ENCODE measurements at places on chromosomes 2 and 18.

- no peak for DNase-seq
Measured at GRCh38 chr18:33957707-33958106, 267.0 kb downstream of the NOL4 start.

- DNase-seq: peak; percentile 11
Measured at GRCh38 chr2:26740890-26741302, 23.2 kb upstream of the SLC35F6 start.

- DNase-seq: no peak
Measured at GRCh38 chr18:51028201-51028805, 1.7 kb upstream of the SMAD4 start.

GRCh38 chr2:9230051-9230802 lies 23.6 kb downstream of the ASAP2 start:
- DNase-seq: no peak

DNA sequence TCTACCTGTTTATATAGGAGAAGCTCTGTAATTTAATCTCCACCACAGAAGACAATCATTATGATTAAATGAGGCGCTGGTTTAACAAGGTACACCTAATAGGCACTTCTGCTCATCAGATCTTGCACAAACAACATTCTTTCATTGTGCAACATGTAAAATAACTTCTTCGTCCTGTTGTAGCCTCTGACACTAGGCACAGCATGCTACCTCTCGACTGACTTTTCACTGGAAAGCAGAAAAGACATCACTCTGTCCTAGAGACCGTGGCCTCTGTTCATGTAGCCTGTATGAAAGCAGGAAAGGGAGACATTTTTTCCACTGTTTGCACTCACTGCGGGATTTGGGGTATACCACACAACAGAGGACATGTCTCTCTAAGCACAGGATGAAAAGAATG lies 316.5 kb downstream of the IRS1 start:
- DNase-seq: no peak

GRCh38 chr2:217074576-217075255 lies 214.9 kb upstream of the TNP1 start:
- DNase-seq: no peak

GRCh38 chr2:45925026-45925425 lies 273.6 kb downstream of the PRKCE start:
- DNase-seq: no peak

DNA sequence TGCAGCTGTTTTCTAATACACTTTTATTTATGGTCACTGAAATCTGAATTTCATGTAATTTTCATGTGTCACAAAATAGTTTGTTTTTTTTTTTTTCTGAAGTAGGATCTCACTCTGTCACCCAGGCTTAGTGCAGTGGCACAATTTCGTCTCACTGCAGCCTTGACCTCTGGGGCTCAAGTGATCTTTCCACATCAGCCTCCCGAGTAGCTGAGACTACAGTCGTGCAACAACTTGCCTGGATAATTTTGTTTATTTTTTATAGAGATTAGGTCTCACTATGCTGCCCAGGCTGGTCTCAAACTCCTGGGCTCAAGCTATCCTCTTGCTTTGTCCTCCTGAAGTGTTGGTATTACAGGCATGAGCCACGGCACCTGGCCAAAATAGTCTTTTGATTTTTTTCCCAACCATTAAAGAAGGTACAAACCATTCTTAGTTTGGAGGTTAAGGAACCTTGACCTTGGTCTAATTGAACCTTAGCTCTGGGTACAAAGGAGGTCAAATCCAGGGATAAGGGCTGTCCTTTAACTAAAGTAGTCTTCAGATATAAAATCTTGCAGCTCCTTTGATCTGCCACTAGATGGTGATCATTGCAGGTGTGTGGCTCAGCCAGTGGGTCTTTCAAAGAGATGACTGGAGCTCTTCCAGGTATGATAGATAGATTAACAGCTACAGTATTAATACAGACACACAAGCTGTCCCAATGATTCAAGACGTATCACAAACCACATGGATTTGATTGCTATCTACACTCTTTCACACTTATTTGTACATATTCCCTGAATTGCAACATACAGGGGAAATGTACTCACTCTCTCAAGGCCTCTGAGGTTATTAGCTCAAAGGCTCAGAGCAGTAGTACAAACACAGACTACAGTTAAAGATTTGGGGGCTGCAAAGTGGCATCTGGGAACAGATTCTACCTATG lies 4.7 kb upstream of the KRCC1 start:
- no peak for DNase-seq

DNA sequence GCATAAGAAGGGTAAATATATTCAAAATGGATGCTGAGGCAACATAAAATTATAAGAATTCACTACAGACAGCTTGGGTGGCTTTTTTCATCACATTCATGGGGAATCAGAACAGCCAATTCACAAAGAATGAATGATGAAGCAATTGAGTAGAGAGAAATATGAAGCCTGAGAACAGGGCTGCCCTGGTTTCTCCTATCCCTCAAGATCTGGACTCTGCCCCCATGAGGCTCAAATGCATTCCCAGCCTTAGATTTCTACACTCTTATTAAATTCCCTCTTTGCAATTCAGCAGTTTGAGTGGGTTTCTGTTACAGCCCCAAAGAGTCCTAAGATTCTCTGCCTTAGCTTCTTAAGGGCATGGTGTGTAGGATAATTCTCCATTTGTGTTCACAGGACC lies 172.5 kb downstream of the MAIP1 start:
- DNase-seq: no peak

DNA sequence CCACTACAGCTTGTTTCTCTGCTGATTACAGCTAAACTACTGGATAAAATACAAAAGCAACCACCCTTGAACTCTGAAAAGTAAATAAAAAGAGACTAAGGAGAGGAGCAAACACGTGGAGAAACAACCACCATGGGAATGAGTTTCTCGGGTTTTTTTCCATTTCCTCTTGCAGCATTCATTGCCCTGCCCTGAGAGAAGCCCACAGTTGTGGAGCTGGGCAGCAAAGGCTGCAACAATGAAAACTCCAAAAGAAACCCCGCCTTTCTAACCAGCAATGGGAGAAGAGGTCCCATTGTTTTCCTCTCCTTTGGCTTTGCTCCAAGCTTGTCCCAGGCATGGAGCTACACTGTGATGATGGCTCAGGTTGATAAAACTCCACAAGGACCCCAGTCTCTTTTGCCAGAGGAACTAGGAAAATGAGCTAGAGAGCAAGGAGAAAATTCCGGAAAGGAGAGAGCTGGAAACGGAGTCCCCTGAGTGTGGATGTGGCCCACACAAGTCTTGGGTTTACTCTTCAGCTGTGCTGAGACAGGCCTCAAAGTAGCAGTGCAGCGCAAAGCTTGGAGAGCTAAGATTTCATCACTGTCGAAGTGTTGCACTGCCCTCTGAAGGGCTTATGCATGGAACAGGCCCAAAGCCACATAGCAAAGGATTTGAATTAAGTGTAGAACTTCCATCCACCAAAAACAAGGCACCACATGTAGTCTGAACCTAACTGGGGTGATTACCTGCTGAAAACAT lies 20.9 kb downstream of the NAPG start:
- DNase-seq: no peak

DNA sequence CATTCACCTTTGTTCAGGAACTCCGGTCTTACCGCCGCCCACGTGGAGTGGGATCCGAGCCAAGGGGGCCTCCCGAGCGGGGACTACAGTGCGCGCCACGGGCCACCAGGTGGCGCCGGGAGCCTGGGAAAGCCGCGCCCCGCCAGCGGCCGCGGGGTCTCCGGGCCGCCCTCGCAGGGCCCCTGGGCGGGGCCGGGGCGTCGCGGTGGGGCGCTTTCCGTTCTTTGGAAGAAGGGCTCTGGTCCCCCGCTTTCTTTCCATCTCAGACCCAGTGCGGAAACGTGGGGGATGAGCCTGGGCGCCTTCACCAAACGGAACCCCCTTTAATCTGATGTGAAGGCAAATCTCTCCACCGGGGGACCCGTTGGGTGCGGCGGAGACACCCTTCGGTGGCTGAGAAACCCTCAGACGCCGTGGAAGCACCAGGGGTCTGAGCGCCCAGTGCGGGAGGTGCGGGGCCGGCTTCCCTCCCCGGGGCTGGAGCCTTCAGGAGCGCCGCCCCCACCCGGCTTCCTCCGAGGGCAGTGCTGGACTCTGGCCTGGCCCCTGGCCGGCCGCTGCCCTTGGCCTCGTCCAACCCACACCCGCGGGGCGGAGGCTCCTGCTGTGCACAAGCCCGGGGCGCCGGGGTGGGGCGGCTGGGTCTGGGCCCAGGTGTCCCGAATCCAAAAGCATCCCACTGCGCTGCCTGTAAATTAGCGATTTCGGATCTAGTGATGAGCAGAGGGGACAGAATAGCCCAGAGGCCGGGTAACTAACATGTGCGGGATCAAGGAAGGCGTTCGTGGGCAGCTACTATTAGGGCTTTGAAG lies 44.6 kb downstream of the GORASP2 start:
- peak; percentile 76 for DNase-seq

GRCh38 chr2:28721601-28722191 lies 29.9 kb upstream of the PPP1CB start:
- no peak for DNase-seq

DNA sequence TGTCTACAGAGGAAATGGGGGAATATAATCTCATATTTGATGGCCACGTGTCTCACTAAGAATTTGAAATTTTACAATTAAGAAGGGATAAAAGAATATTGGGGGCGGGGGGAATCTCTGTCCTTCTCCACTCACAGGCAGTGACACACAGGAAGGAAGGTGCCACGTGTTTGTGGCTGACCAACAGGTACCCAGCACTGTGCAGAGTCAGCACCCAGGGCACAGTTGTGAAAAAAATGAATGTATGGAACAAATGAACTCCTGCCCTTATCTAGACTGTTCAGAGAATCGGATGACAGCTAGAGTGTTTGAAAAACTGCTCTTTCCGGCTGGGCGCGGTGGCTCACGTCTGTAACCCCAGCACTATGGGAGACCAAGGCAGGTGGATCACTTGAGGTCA lies 317.0 kb upstream of the MYT1L start:
- no peak for DNase-seq

DNA sequence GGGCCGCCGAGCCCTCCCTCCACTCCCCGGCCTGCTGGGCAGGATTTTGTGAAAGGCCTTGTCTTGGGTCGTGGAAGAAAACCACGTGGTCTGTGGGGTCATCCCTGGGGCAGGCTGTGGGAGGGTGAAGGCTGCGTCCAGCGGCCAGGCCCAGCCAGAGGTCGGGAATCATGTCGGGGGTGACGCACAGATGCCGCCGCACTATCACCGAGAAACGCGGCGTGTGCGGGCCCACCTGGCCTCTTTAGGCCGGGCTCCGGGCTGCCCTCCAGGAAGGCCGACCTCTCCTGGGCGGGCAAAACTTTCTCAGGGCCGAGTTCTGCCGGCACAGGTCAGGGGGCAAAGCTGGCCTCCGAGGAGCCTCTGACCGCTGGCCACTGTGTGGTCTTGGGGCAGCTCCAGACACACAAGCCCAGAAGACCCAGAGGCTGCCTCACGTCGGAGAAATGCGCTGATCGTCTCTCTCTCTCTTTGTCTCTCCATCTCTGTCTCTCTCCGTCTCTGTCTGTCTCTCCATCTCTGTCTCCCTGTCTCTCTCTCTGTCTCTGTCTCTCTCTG lies 28.4 kb downstream of the NFATC1 start:
- DNase-seq: no peak

DNA sequence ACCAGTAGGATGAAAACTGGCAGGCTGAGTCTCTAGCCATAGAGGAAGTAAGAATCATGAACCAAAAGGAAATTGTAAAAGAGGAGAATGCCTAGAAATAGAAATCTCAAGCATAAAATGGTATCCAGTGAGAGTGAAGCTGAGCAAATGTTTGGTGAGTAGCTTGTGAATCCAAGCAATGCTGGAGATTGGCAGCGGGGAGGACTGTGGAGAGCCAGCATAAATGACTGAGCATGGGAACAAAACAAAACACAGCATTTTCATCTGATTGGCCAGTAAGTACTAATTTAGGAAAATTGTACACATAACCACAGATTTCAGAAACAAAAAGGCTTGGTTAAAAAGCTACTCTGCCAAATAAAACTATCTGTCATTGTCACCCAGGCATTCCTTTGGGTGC lies 390.0 kb downstream of the STK39 start:
- DNase-seq: no peak

DNA sequence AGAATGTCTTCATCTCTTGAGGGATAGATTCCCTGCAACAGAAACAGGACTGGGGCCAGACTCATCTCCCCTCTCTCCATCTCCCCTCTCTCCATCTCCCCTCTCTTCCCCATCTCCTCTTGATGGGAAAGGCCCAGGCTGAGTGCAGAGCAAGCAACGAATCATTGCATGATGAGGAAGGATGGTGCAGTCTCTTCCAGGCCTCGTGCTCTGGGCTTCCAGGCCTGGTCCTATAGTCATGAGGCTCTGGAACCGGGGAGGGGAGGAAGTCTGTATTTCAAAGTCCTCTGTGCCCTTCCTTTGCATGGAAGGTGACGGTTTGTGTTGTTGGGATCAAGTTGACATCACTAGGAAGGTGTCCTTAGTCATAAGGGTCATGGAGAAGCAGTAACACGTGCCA lies 115.6 kb upstream of the NEDD4L start:
- DNase-seq: no peak

GRCh38 chr18:70113511-70113910 lies 92.0 kb downstream of the RTTN start:
- DNase-seq: no peak

DNA sequence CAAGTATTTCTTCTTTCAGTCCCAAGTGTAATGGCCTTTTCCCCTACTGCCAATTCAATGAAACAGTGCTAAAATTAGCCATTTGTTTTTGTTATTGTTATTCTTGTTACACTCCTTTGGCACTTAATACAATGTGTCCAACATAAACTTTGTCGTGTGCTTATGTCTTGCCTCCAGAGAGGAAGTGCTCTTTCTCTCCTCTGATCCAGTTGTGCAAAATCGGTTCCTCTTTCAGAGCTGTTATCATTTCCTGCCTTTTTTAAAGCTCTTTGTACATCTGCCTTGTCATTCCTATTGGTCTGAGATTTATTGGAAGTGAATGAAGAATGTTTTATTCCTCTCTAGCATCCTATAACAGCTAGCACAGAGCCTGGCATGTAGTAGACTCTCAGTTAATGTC lies 623.2 kb upstream of the ID2 start:
- no peak for DNase-seq

DNA sequence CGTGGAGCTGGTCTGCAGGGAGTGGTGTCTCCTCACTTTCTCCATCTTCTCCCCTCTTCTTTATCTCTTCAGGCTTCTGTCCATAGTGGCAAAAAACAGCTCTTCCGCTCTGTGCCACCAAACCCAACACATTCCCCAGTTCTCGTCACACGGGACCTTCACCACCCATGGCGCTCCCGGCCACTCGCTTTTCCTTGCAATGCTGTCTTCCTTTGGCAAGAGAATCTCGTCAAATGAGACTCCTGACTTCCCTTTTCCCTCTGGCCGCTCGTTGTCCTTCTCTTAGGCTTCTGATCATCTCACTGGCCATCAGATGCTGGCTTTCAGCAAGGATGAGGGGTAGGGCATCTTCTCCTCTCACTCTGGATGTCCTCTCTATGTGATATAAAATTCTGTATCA lies 72.9 kb downstream of the DCDC2C start:
- no peak for DNase-seq

DNA sequence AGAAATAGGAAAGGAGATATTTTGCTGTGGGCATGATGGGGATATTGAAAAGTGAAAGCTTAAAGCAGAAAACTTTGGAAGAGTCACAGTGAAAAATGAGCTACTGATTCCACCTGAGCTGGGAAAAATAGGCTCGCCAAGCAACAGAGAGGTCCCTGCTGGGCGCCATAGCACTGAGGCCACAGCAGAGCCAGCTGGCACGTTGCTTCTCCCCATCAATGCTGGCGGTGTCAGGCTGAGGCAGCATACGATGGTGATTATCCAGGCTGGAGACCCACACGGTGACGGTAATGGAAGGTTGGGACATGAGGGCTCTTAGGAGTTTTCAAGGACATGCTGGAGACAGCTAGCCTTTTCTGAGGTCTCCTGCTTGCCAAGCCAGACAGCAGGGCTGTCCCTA lies 25.8 kb upstream of the DTNB start:
- no peak for DNase-seq

GRCh38 chr2:95303191-95303919 lies 6.2 kb downstream of the KCNIP3 start:
- no peak for DNase-seq

All from stimulated activated CD8-positive, alpha-beta memory T cell treated with anti-CD3 and anti-CD28 coated beads, Interleukin-15, amount 100 ng/mL, for 4 hours (primary cell).